M059J (cell line): ENCODE measurements at places on chromosomes 3 and 15.
A peak's percentile ranks its signal among the peaks of the same experiment; 100 is the strongest.

GRCh38 chr3:58514405-58514804 lies 22.5 kb downstream of the KCTD6 start:
- DNase-seq: no peak

DNA sequence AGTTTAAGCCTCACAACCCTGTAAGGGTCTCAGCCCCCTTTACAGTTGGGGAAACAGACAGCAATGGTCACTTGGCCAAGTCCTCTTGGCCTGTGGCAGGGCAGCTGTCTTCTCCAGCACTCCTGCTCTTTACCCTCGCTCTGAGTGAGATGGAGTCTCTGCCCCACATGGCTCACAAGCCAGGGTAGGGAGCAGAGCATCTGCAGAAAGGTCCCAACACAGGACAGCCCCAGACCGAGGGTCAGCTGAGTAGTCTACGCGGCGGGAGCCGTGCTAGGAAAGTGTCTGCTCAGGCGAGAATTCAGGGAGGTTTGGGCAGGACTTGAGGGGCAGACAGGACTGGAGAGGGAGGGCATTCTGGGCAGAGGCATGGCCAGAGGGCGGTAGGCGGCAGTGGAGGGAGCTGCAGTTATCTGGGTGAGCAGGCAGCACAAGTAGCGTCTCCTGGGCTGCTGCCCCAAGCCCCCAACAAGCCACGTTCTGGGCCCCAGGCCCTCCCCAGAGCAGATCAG lies 18.3 kb upstream of the LAMP3 start:
- no peak for DNase-seq

DNA sequence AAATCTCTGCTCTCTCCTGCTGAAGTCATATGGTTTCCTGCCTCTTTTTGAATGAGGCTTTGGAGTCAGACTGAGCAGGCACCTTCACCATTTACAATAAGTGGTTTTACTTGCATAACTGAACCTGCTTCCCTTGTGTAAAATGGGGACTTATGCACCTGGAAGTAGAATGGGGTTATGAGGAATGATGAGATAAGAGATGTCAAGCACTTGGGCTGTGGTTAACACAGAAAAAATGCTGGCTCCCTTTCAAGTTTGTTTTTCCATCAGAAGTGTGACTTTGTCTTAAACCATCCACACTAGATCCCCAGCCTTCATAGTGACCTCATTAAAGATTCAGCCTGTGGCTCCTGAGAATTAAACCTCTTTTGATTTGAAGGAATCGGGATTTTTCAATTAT lies 5.2 kb downstream of the EXOSC7 start:
- DNase-seq: peak; percentile 59

DNA sequence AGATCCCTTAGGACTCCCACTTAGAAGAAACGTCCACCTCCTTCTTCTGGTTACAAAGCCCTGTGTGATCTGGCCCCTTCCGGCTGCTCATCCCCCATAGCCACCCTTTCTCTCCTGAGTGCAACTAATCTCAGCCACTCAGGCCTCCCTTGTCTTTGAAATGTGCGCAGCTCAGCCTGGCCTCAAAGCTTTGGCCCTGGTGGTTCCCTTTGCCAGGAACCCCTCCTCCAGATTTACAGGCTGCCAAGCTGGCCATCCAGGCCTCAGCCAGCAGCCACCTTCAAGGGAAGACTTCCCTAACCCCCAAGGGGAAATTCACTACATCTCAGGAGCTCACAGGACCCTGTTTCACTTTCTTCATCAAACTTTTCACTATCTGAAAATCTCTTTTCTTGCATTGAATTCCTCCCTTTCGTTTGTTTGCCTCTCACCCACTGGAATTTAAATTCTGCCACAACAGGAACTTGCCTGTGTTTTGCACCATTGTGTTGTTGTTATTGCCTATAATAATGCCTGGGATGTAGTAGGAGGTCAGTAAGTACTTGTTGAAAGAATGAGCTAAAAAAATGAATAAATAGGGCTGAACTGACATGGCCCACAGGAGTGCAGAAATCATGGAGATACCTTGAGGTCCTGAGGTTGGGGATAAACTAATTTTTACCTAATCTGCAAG lies 109.5 kb upstream of the PFN2 start:
- DNase-seq: peak; percentile 44

DNA sequence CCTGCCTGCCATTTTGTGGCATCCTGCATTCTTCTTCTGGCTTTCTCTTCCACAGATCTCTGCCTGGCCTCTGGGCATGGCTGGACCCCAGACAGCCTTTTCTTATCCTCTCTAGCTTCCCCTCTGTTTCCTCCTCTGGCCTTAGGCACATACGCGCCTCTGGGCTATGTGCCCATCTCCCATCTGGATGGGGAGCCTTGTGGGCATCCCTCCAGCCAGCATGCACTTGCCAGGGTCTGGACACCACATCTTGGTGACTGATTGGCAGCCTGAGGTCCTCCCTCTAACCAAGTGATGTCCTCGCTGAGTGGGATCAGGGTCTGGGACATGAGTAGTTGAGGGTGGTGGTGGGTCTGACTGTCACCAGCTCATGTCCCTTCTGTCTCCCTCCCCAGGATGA lies 12.8 kb downstream of the PLEKHO2 start:
- DNase-seq: no peak

GRCh38 chr3:112500621-112501020 lies 1.3 kb upstream of the BTLA start:
- no peak for DNase-seq

GRCh38 chr3:63240381-63240902 lies 37.7 kb upstream of the SYNPR start:
- no peak for DNase-seq

- peak; percentile 99 for DNase-seq
Observed at GRCh38 chr3:129226374-129226773, 23.0 kb upstream of the COPG1 start.

DNA sequence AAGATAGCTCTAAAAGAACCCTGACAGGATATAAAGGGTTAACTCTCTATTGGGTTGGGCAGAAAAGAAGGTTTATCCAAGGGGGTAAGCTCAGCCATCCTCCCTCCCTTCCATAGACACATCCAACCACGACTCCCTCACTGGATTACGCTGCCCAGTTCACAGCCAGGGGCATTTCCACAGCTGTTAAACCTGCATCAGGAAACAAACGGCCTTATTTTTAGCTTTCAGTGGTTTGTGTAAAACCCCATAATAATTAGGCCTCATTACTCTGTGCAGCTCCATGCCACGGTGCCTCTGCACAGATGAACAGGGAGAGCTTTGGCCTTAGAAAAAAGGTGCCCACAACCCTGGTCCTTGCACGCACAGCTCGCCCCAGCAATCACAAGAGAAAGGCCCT lies 110.6 kb downstream of the GABRB3 start:
- no peak for DNase-seq

DNA sequence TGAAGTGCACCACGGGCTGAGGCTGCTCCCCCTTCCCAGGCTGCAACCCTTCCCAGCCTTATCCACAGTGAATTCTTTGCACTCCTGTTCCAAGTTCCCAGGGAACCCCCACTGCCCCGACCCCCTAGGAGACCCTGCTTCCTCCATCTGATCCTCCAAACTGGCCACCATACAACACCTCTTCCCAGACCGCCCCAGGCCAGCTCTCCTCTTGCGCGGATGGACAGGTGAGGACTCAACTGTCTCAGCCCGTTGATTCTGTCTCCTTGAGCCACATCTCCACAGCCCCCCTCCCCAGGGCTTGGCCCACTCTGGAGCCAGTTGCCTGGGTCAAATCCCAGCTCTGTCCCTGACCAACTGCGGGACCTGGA lies 21.7 kb downstream of the GRIP2 start:
- DNase-seq: no peak

- peak; percentile 29 for DNase-seq
Observed at GRCh38 chr15:39565851-39566250, 15.0 kb upstream of the THBS1 start.

GRCh38 chr3:159280386-159281191 lies 478.7 kb downstream of the MFSD1 start:
- DNase-seq: peak; percentile 72

DNA sequence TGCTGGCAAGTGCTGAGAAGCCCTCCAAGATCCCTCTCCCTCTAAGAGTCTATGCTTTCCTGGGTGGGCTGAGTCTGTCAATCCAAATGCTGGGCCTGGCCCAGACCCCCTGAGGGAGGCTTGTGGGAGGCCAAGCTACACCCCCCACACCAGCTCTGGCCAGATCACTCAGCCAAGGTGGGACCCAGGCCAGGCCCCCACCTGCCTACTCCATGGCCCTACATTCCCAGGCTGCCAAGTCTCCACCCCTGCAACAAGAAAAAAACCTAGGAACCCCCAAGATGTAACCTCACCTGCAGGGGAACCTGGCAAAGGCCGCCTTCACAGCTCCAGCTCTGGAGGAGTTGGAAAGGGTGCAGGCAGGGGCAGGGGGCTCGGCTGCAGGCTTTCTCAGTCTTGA lies 109.1 kb downstream of the CHSY1 start:
- DNase-seq: no peak
